ENCODE measurements at places on chromosomes 7 and 10.

GRCh38 chr10:21534604-21535493 lies 817 bp downstream of the MLLT10 start:
- DNase-seq, result peak; percentile 84

- DNase-seq, result no peak
Measured at GRCh38 chr7:158680754-158681153, 23.9 kb downstream of the NCAPG2 start.

GRCh38 chr10:95567903-95568630 lies 6.9 kb upstream of the SORBS1 start:
- DNase-seq, result no peak

DNA sequence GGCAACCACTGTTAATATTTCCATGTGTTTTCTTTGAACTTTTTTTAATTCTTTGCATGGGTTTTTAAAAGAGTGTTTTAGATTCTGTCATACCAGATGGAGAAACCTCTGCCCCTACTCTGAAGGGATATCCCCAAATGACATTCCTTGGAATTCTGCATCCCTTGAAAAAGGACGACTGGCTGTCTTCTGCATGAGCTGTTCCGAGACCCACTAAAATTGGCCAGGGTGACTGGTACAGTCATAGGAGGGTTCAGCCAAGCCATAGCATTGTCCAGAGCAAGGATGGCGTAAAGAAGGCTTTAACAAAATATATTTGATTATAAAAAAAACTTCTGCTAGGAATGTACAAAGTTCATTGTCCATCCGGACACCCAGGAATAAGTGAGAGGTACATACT lies 952.9 kb downstream of the NRG3 start:
- no peak for DNase-seq

- peak; percentile 93 for DNase-seq
Measured at GRCh38 chr10:5071411-5072198, 22.6 kb upstream of the AKR1C3 start.

DNA sequence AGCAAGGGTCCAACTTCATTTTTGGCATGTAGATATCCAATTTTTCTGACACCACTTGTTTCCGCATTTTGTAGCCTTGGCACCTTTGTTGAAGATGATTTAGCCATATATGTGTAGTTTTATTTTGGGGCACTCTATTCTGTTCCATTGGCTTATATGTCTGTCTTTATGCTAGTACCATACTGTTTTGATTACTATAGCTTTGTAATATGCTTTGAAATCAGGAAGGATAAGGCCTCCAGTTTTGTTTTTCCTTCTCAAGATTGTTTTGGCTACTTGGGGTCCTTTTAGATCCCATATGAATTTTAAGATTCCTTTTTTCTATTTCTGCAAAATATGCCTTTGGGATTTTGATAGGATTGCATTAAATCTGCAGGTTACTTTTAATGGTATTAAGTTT lies 9.5 kb upstream of the BTBD16 start:
- no peak for DNase-seq

DNA sequence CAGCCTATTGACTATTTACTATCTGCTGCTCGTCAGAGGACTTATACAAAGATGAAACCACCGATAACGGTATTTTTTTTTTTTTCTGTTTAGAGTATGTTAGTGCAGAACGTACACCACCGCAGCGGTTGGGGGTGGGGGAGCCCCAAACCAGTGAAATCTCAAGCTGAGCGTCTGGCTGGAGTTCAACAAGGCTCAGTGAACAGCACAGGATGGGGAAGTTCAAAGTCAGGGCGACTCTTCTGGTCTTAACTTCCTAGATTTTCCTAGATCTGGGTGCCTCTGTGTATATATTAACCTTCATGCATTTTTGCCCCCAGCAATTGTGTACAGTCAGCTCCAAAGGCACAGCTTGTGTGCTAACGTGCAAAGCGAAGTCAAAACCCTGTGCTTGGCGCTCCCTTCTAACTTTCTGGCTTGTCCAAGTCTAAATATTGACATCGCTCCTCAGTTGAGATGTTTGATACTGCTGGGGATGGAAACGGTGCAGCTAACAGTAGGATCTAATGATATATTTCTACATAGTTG lies 1.1 kb downstream of the RHOBTB1 start:
- DNase-seq, result peak; percentile 72

DNA sequence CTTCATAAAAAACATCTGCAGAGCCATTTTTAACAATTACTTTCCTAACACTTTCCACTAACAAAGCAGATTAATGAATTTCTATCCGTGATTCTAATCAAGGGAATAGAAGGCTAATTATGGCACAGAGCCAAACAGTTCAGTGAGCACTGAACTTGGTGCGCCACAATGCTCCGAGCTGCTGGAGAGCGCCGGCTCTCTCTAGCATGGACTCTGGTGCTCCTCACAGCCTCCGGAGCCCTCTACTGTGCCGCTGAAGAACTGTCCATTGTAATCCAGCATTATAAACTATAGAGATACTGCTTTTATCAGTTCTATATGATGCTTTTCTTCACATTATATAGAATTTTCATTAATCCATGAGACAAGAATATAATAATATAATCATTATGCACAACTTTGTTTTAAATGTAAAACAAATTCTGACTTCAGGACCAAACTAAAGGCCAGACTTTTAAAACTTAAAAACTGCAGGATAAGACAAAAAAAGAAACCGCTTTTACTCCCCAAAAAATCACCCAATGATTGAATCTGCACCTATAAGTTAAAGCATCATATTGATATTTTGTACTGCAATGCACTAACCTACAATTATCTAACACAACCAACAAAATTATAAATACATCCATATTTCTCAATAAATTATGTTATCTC lies 123.6 kb downstream of the RNF32 start:
- DNase-seq, result peak; percentile 72

GRCh38 chr7:150739033-150739432 lies 1.8 kb downstream of the GIMAP5 start:
- DNase-seq, result peak; percentile 10

DNA sequence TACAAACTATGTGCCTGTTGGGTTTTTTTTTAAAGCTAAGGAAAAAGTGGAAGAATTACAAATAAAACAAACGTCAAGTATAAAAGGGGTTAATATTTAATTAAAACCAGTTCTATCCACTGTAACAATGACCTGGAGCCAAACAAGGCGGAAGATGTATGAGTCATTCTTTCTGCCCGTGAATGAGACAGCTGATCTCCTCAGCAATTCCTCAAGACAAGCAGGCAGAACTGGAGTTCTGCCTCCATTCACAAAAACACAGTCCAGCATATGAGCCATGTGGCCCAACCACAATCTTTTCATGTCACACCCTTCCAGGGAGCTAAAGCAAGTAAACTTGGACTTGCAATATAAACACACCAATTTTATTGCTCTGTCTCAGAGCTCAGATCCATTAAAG lies 8.4 kb downstream of the ETV1 start:
- peak; percentile 6 for DNase-seq

- DNase-seq, result no peak
Measured at GRCh38 chr10:99913831-99914235, 95.9 kb downstream of the DNMBP start.

GRCh38 chr10:5563991-5564536 lies 39.3 kb downstream of the CALML3 start:
- peak; percentile 79 for DNase-seq

- DNase-seq, result peak; percentile 71
Measured at GRCh38 chr7:155804897-155805825, 7.1 kb downstream of the SHH start.

- DNase-seq, result no peak
Measured at GRCh38 chr10:11150879-11151415, 133.3 kb downstream of the CELF2 start.

DNA sequence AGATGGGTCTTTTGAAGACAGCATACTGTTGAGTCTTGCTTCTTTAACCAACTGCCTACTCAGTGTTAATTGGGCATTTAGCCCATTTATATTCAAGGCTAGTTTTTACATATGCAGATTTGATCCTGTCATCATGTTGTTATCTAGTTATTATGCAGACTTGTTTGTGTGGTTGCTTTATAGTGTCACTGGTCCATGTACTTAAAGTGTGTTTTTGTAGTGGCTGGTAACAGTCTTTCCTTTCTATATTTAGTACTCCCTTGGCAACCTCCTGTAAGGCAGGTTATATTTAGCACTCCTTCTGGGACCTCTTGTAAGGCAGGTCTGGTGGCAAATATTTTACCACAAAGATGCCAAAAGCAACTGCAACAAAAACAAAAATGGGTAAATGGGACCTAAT lies 66.7 kb downstream of the TES start:
- DNase-seq, result no peak

- DNase-seq, result no peak
Measured at GRCh38 chr7:25694699-25695098, 457.3 kb upstream of the NFE2L3 start.

DNA sequence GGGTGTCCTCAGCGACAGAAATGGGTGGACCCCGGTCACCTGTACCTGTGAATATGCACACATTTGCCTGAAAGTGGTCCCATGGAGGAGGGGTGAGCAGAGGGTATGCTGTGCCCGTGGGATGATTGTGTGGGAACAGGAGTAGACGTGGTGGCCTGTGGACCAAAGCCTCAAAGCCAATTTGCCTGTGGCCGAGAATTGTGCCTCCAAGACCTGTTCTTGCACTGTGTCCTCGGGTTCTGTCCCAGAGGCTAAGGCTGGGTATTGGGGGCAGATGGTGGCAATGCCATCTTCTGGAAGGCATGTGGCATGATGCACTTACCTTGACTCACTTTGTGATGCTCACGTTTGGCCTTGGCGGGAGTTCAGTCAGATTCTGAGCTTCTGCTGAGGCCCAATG lies 351.0 kb downstream of the TCERG1L start:
- no peak for DNase-seq

DNA sequence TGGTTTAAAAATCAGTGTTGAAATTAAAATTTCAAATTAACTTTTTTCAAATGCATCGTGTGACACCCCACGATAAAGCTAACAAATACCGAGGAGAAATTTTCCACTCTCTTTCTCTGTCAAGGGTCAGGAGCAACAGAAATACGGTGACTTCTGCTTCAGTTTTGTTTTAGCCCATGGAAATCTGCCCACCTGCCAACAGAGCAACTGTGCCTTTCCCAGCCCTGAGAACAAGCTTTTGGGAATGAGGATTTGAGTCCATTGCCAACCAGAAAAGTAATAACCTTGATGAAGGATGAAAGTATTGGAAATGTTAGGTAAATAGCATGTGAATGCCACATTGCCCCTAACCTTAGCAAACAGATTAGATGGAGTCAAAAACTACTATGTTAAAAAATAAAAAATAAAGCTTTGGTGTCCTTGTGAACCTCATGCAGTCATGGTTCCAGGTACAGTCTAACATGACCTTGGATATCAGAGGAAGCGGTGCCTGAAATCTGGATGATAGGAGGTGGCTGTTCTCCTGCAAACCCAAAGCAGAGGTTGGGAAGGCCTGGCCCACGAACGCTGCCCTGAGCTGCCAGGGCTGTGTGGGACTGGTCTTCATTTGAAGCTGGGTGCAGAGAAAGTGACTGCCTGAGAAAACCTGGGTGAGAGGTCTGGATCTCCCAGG lies 296.8 kb downstream of the ELMO1 start:
- no peak for DNase-seq

GRCh38 chr10:3986493-3987142 lies 201.6 kb upstream of the KLF6 start:
- DNase-seq, result peak; percentile 11

- no peak for DNase-seq
Measured at GRCh38 chr10:80132299-80133139, at the start of gene PLAC9. Gene PLAC9 (plus strand): TSS chr10:80132730. CDS start chr10:80132763, 33 bp downstream.

- DNase-seq, result no peak
Measured at GRCh38 chr10:91299999-91300575, 79.6 kb downstream of the PCGF5 start.

- DNase-seq, result no peak
Measured at GRCh38 chr7:80729591-80730320, 91.3 kb downstream of the CD36 start.

- no peak for DNase-seq
Measured at GRCh38 chr10:26809973-26810372, 50.8 kb downstream of the ABI1 start.

DNA sequence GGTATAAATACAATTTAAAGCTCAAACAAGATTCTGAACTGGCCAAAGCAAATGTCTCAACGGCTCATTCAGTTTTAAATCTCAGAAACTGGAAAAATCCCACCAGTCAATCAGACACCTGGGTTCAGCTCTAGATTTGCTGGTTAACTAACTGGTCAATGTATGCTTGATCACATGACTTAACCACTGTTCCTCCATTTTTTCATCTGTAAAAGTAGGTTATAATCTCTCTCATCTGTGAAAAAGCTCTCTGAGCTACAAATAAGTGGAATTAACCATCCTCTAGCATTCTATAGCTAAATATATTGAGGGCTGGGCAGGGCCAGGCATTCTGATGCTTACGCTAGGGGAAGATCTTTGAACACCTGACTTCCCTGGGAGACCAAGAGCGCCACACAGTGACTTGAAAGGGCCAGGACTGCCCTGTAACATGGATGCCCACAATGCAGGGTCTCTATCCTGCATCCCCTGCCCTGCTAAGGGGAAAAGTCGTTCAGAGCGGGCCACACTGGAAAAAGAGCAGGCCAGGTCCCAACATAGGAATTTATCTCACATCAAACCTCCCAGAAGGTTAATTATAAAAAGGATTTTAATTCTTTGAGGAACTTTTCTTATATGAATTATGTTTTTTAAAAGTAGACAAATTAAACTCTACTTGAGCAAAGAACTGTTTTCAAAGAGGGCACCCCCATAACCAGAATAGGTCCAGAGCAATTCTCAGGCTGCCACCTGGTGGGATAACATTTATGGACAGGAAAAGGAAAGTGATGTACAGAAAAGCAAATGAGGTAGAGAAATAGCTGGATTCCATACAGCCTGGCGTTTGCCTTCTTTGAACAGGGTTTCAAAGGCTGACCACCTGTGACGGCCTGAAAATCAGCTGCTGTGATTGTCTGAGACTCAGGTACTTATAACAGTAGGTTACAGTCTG lies 1.8 kb downstream of the RP9 start:
- peak; percentile 66 for DNase-seq

DNA sequence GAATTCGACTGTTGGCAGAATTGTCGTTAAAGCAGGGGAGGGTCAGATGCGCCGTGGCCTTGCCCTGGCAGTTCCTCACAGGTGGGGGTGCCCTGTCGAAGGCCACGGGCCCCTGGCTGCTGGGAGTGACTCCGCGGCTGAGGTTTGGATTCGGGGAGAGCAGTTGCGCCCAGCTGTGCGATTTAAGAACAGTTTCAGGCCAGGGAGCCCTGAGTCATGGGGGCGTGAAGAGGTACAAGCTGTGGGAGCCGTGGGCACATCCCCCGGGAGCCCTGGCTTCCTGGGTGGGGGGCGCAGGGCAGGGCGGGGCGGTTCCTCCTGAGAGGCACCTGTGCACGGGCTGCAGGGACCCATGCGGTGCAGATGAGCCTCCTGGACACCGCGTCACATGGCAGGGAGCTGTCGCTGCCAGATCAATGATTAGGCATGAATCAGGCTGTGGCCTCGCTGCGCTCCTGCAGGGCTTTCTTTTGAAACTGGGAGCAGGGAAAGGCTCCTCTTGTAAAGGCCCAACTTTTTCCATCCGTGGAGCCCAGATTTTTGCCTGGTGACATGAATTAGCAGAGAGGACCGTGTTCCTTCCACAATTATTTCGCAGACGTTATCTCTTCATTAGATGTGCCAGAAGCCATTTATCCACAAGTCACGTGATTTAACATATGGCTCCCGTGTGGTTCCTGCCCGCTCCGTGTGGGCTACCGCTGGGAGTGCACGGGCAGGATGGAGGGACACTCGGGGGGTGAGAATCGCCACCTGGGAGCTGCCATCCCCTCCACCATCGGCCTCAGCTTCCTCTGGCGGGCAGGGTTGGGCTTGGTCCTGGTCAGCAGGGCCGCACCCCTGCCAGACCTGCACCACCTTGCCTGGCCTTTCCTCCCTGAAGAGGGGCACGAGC lies 918 bp downstream of the PWWP2B start:
- peak; percentile 61 for DNase-seq

All from hematopoietic multipotent progenitor cell treated with erythropoietin and hydrocortisone succinate and interleukin-3 and kit ligand, for 6 days (in vitro differentiated cells).